Cardiac muscle cell (in vitro differentiated cells and primary cell): ENCODE measurements at places on chromosomes 4 and X. TPM values are rescaled to one million over a fixed set of nuclear protein-coding genes. Genes with fewer than 3 reads are reported as not detected.

TMPRSS11D gene
- not detected in 2 replicates for total RNA-seq

TRIML1 gene
- total RNA-seq = not detected in 2 replicates

NAP1L5 gene
- 3.0 and 3.2 TPM in 2 replicates for total RNA-seq

SLC10A6 gene
- total RNA-seq = not detected in 2 replicates

LINC00632 gene
- 9.4 TPM in 2 replicates for total RNA-seq

NDST4 gene
- total RNA-seq = not detected in 2 replicates

WNK3 gene
- total RNA-seq = 4.9 and 5.6 TPM in 2 replicates

NPY1R gene
- total RNA-seq = 8.0 and 13.1 TPM in 2 replicates

NPY2R gene
- not detected in 2 replicates for total RNA-seq

CPEB2 gene
- 8.6 and 17.4 TPM in 2 replicates for total RNA-seq

SAGE1 gene
- total RNA-seq = not detected in 2 replicates
